Bronchial smooth muscle cell (primary cell): ENCODE measurements at places on chromosomes 16 and 17. TPM values are rescaled to one million over a fixed set of nuclear protein-coding genes. Genes with fewer than 3 reads are reported as not detected.

Gene CD300E
- not detected in 2 replicates for total RNA-seq

Gene CDRT15
- total RNA-seq = not detected in 2 replicates

Gene BAIAP3
- total RNA-seq = 0.32 and 0.34 TPM in 2 replicates

Gene GH1
- total RNA-seq = not detected in 2 replicates

Gene ASPA
- total RNA-seq = 0.63 and 3.3 TPM in 2 replicates

Gene SOX9
- 5.2 and 8.7 TPM in 2 replicates for total RNA-seq

Gene LRRC75A
- 1.4 and 2.7 TPM in 2 replicates for total RNA-seq

Gene SCARF1
- 0.86 and 1.3 TPM in 2 replicates for total RNA-seq

Gene UMOD
- not detected in 2 replicates for total RNA-seq

Gene OR1E1
- not detected in 2 replicates for total RNA-seq

Gene TBX6
- total RNA-seq = 0.16 and 0.26 TPM in 2 replicates

Gene HOXB4
- total RNA-seq = 1.7 and 3.3 TPM in 2 replicates

Gene SHPK
- 10.9 and 11.2 TPM in 2 replicates for total RNA-seq

Gene RNF213
- total RNA-seq = 111 and 153 TPM in 2 replicates

Gene OR3A3
- total RNA-seq = not detected in 2 replicates

Gene ENKD1
- total RNA-seq = 12.6 and 20.5 TPM in 2 replicates

Gene C1QBP
- 131 and 157 TPM in 2 replicates for total RNA-seq

Gene NTN1
- total RNA-seq = 0.16 and 1.0 TPM in 2 replicates

Gene TNRC6C
- total RNA-seq = 3.8 and 4.3 TPM in 2 replicates

Gene ZDHHC1
- total RNA-seq = 5.3 and 5.7 TPM in 2 replicates

Gene PRAC1
- total RNA-seq = not detected in 2 replicates

Gene VTN
- 0.09 TPM in 1 of 2 replicates, not detected in the other for total RNA-seq

Gene TMEM220
- 3.3 and 5.2 TPM in 2 replicates for total RNA-seq

Gene HS3ST6
- not detected in 2 replicates for total RNA-seq

Gene CYGB
- total RNA-seq = 65.3 and 86.2 TPM in 2 replicates

Gene OR1F1
- total RNA-seq = not detected in 2 replicates

Gene RHBDF1
- 32.3 and 46.5 TPM in 2 replicates for total RNA-seq

Gene SLC13A2
- total RNA-seq = not detected in 2 replicates

Gene MRC2
- 210 and 386 TPM in 2 replicates for total RNA-seq

Gene DNASE1
- 19.7 and 23.3 TPM in 2 replicates for total RNA-seq

Gene KRT27
- not detected in 2 replicates for total RNA-seq

Gene ABR
- 38.6 and 47.8 TPM in 2 replicates for total RNA-seq

Gene KRT24
- not detected in 2 replicates for total RNA-seq

Gene SLC13A5
- total RNA-seq = not detected in 2 replicates

Gene WNT9B
- 0.32 TPM in 1 of 2 replicates, not detected in the other for total RNA-seq

Gene CPHXL2
- not detected in 2 replicates for total RNA-seq

Gene RASD1
- total RNA-seq = 0.43 and 0.79 TPM in 2 replicates

Gene CCL16
- not detected in 2 replicates for total RNA-seq

Gene TOX3
- total RNA-seq = not detected in 2 replicates

Gene CD79B
- 0.09 and 0.16 TPM in 2 replicates for total RNA-seq

Gene MSI2
- total RNA-seq = 13.7 and 15.8 TPM in 2 replicates

Gene SEZ6
- total RNA-seq = not detected in 2 replicates

Gene KRT26
- total RNA-seq = not detected in 2 replicates

Gene RAB26
- 3.2 and 5.5 TPM in 2 replicates for total RNA-seq

Gene MYO15A
- total RNA-seq = 1.7 and 2.7 TPM in 2 replicates

Gene TANGO6
- total RNA-seq = 17.7 and 29.5 TPM in 2 replicates

Gene TRPV3
- 1.6 and 2.8 TPM in 2 replicates for total RNA-seq

Gene LITAFD
- not detected in 2 replicates for total RNA-seq

Gene ZNF821
- 5.8 and 8.0 TPM in 2 replicates for total RNA-seq

Gene TP53TG3B
- not detected in 2 replicates for total RNA-seq

Gene RGS11
- 1.4 and 7.2 TPM in 2 replicates for total RNA-seq
